Temporal lobe (tissue), 4 donors: ENCODE measurements at places on chromosomes 5 and 9. TPM values are rescaled to one million over a fixed set of nuclear protein-coding genes. Genes with fewer than 3 reads are reported as not detected.

Gene ADAMTS12
- total RNA-seq = 2.0 TPM

Gene ADAMTSL2
- 2.7 TPM for total RNA-seq

Gene FGF1
- total RNA-seq = 6.1 TPM

Gene GFPT2
- 8.9 TPM for total RNA-seq

Gene MEGF10
- total RNA-seq = 19.7 TPM

Gene ACTL7B
- not detected for total RNA-seq

Gene TMC1
- 0.25 TPM for total RNA-seq

Gene WDR31
- 2.7 TPM for total RNA-seq
